SW 1271 (cell line): ENCODE measurements at places on chromosomes 7 and 10.

- no peak for DNase-seq
These were observed 13.9 kb downstream of the ZNF488 start for GRCh38 chr10:47370015-47370767.

DNA sequence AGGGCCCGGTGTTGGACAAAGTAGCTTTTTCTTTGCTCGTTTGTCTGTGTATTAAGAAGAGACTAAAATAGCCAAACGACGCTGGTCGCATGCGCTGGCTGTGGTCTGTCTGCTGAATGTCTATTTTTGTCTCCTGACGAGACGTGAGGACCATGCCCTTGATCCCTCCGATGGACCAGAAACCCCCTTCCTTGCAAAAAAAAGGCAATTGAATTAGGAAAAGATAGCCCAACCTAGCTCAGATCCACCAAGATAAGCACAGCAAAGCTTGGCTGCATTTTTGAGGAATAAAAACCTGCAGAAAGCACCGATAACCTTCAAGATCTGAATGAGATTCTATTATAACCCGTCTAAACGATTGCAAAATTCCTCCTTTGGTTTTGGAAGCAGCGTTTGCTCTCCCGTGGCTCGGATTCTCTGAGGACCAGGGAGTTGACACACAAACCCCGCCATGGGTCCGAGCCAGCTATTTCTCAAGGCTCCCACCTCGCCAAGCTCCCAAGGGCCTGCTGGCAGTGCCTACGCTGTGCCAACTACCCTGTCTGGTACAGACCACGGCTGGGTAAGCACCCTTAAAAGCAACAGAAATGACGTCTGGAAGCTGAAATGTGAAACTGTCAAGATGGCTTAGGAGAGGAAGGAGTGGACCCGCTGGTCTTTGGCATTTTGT lies 17.7 kb upstream of the TTYH3 start:
- DNase-seq = no peak

DNA sequence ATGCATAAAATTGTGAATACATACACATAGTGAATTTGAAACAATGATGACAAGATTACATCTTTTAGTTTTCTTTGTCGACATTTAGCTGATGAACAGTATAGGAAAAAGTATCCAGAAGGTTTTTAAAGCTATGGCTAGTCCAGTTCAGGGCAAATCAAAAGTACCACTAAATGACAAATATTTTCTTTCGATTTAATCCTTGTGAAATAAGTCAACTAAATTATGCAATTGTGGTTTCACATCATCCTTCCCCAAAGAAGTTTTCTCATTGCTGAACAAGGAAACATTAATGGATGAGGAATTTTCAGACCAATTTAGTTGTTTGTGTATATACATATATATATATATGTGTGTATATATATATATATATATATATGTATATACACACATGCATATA lies 774.0 kb downstream of the DNAJB9 start:
- no peak for DNase-seq

- no peak for DNase-seq
These were observed 98.4 kb downstream of the ADARB2 start for GRCh38 chr10:1638889-1639419.

DNA sequence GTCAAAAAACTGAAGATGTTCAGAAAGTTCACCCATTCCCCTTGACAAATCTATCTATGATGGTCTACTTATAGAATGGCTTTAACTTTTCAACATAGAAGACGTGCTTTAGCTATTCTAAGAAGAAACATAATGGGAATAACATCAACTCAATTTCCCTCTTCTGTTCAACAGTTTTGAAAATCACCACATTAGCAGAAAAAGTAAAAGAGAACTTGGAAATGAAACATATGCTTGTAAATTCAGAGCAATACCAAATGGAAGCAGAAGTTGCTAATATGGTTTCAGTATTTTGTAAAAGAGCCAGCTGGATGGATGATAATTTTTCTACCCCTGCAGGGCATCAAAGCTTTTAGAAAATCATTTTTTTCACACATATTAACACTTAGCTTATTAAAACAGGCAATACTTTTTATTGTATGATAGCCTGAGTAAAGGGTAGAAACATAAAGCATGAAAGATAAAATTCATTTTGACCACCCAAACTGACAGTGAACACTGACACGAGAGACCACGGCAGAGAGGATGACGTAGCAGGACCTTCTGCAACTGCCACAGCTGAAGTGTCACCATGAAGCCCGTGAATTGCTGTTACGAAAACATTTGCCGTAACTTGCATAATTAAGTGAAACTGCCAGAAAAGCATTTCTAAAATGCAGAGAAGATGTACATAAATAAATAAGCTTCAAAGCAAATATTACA lies 39.2 kb upstream of the FEZF1 start:
- no peak for DNase-seq

DNA sequence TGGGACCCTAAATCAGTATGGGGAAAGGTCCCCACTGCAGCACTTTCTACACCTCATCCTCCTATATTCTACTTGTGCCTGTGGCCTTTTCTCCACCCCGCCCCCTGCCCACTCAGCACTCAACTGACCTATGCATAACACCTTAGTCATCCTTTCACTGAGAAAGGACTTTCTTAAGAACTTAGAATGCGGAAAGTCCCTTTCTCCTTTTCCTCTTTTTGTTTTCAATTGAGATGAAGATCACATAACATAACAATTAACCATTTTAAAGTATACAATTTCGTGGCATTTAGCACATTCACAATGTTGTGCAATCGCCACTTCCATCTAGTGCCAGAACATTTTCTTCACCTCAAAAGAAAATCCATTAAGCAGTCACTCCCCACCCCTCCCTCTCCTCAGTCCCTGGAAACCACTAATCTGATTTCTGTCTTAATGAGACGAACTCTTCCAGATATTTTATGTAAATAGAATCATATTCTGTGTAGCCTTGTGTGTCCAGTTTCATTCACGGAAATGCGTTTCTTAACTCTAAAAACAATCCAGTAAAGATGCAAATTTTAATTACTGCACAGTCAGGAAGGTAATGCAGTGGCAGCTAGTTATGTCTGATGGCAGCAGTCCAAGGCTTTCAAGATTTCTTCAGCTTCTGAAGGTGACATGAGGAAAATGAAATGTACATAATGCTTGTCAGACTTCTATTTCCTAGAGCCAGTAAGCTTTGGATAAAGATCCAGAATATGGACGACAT lies 41.7 kb downstream of the FAS start:
- DNase-seq = no peak

DNA sequence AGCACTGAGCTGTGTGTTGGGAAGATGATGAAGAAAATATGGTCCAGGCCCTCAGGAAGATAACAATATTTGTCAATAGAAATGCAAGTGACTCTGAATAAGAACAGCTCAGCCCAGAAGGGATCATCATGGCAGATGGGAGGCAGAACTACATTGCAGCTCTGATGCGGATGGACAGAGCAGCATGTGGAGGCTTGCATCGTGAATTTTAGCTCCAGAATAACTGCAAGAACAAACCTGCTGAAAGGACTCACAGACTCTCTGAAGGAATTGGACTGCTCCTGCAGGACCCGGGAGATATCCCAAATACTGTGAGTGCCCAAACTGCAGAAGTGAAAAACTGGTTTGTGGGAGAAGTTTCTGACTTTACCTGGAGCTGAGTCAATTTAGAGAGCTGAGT lies 80.6 kb upstream of the LAMB4 start:
- no peak for DNase-seq

GRCh38 chr7:73394422-73394821 lies 39.2 kb upstream of the FZD9 start:
- DNase-seq = no peak

DNA sequence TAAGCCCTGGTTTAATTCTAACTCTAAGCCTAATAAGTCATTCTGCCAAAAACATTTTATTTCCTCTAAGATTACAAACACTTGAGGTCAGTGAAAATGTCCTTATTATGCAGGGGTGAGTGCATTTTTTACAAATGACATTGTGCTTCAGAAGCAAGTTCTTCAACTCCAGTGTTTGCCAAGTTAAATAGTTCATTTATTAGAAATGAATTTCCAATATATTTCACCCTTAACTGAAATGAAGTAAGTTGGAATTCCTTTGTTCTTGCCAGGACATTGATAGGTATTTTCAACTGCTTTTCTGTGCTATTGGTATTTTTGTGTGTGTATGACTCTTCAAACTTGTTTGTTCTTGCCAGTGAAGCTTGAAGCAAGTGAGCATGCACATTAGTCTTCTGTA lies 89.5 kb upstream of the CCDC6 start:
- no peak for DNase-seq

DNA sequence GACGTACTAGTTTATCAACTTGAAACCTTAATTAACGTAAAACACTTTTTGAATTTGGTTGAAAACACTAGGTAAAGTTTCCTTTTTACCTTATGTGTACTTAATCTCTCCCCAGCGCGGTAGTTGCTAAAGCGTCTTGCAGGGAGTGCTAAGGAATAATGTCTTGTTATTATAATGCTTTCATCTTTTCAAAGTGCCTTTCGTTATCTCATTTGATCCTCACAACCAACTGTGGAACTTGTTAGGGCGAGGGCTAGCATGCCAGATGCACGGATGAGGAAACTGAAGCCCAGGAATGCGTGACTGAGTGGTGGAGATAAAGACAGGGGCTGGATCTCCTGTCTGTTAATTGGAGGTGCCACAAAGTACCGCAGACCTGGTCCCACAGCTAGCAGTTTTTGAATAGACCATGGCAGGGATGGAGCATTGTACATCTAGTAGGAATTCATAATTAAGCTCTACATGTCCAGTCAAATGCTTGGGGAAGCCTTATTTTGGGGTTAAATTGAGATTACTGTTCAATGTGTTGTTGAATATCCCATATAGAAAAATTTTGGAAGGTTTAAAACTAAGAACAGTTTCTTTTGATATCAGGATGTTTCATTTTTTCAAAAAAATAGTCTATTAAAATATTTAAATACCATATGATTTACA lies 234.3 kb downstream of the SH2D4B start:
- DNase-seq = no peak
